Type B pancreatic cell (in vitro differentiated cells): ENCODE measurements at places on chromosomes 11 and 22.

DNA sequence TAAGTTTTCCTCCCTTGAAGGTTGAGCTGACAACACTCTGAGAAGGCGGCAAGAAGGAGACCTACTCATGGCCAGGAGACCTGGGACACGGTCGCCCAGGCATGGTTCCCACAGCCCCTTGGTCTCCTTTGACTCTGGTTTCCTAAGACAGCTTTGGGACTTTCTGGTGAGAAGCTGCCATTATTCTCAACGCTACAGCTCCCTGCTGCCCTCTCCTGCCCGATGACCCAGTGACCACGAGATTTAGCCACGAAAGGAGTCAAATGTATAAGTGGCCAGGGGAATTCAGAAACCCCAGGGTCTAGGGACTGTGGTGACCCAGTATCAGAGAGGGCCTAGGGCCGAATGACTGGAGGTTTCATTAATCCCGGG is 699 bp upstream of the SDF2L1 start:
- DNase-seq, result no peak

GRCh38 chr11:58907780-58908179 is 31.5 kb upstream of the GLYATL1 start:
- DNase-seq, result no peak

GRCh38 chr11:2193099-2193887 is 21.7 kb upstream of the TH start:
- no peak for DNase-seq

DNA sequence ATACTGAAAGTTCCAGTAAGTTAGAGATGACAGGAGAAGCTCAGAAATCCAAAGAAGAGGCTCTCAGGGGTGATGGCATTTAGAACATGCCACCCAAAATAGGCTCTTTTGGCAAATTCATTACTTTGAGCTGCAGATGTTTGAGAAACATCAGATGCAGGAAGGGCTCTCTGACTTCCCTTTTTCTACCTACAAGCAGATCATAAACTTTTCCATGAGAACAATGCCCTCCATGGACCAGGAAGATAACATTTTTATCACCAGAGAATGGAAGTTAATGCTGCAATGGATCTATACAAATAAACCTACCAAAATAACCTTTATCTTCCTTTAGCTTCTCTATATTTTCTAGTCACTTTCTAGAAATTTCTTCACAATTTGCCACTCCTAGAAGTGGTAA is 32.7 kb upstream of the FAR1 start:
- no peak for DNase-seq

GRCh38 chr11:75554258-75555022 is 7.6 kb upstream of the SERPINH1 start:
- DNase-seq, result no peak

DNA sequence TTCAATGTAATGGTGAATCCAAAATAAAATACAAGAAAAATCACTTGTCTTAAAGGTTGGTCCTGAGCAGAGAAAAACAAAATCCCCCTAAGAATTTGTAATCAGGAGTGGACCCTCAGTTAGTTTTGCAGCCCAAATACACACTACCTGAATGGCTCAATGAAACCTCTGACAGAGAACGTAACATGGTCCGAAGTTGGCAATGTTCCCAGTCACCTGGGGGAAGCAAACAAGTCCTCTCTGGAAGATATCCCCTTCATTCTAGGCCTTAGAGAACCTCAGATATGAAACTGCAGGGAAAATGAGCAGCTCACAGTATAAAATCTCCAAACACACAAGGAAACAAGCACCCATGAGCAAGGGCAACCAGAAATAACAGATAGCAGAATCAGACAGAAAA is 58.2 kb downstream of the MORC2 start:
- DNase-seq, result peak; percentile 7

DNA sequence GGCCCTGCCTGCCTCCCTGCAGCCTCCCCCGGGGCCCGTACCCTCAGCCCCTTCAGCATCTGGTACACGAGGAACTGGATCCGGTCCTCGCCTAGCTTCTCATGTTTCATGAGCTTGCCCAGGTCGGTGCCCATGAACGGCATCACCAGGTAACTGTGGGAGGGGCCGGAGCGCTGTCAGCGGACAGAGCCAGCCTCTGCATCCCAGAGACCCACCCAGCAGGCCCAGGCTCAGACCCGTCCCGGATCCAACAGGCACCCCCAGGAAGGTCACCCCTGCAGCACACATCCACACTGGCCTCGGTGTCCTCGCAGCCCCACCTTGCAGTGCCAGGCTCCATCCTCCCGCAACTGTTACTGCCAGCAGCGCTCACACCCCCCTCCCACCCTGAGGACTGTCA is 4.4 kb downstream of the MAPK12 start:
- DNase-seq, result no peak

DNA sequence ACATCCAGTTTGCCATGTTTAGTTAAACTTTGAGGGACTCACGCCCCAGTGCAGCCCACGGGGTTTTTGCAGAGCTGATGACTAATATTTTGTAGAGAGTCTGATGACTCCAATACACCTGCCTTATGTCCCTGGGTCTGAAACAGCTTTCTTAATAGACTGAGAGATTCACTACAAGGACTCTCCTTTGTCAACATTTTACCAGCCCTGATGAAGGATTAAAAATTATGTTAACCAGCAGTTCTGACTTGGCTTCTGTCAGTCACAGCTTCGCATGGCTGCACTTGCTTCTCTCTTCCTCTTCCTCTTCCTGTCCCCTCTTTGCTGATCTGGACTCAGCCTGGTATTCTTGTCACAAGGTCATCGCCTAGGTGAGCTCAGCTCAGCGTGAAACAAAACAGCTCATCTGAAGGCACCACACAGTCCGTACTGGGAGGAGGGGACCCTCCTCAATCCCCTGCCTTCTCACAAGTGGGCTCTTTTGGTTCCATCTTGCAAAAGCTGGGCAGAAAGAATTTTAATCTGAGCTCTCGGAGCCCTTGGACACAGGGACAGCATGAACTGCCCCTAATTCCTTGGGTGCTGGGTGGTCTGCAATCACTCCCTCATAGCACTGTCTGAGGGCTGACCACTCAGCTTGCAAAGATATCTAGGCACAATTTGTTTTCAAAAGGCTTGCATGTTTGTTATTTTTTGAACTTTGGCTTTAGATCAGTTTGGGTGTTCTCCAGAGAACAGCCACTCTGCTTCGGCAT is 38.1 kb upstream of the POU2AF1 start:
- DNase-seq, result no peak

DNA sequence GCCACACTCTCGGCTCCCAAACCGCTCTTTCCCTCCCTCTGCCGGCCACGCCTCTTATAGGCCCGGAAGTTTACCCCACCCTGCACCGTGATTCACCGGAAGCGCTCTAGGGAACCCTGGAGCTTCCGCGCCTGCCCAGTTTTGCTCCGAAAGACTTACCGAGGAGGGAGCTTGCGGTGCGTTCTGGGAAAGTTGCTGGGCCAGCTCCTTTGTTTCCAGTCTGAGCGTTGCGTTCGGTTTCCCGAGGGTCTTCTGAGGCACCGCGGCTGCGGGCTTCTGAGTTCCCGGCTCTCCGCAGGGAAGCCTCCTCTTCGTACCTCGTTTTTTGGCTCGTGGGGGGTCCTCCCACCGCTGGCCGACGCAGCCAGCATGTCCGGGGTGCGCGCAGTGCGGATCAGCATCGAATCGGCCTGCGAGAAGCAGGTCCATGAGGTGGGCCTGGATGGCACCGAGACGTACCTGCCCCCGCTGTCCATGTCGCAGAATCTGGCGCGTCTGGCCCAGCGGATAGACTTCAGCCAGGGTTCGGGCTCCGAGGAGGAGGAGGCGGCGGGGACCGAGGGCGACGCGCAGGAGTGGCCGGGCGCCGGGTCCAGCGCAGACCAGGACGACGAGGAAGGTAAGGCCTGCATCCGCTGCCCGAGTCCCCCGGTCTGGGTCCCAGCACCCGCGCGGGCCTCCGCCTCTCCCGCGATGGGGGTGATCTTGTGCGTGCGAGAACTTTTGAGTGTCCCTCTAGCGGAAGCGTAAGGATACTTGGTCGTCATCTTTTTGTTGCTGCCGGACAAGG is at the start of gene MED17:
MED17 (plus strand) TSS at position 138 of the 790 bp plus-strand sequence; CDS start at position 370, 232 bp downstream.
- DNase-seq, result peak; percentile 90

DNA sequence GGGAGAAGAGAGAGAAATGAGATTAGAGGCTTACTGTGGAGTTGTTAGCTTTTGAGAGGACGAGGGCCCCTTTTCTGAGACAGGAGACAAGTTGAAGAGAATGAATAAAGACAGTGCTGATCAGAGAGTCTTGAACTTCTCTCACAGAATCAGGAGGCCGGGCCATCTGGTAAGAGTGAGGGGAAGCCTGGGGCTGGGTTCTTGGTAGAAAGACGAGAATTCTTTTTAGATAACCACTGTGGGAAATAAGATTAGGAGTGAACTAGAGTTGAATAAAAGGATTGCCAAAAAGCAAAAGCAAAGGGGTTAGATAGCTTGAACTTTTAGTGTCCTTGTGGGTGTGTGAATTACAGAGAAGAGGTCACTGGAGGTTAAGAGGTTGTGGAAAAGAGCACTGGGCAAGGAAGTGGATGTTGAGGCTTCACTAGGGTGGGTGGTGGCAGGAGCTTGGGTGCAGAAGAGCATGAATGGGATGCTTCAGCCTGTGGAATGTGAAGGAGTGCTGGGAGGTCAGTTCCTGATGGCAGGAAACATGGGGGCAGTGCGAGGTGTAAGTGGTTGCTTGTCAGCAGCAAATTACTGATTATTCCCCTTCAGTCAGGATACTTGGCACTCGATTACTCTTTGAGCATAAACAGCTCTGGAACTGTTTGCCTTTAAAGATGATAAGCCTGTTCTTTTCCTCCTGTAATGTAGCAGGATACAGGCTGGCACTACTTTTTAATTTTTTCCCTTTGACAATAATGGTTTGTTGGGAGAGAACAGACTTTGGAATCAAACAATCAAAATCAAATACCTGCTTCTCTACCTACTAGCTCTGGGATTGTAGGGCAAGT is 98.3 kb downstream of the ARHGAP42 start:
- DNase-seq, result no peak

GRCh38 chr22:28574159-28574788 is 105.4 kb downstream of the TTC28 start:
- no peak for DNase-seq

DNA sequence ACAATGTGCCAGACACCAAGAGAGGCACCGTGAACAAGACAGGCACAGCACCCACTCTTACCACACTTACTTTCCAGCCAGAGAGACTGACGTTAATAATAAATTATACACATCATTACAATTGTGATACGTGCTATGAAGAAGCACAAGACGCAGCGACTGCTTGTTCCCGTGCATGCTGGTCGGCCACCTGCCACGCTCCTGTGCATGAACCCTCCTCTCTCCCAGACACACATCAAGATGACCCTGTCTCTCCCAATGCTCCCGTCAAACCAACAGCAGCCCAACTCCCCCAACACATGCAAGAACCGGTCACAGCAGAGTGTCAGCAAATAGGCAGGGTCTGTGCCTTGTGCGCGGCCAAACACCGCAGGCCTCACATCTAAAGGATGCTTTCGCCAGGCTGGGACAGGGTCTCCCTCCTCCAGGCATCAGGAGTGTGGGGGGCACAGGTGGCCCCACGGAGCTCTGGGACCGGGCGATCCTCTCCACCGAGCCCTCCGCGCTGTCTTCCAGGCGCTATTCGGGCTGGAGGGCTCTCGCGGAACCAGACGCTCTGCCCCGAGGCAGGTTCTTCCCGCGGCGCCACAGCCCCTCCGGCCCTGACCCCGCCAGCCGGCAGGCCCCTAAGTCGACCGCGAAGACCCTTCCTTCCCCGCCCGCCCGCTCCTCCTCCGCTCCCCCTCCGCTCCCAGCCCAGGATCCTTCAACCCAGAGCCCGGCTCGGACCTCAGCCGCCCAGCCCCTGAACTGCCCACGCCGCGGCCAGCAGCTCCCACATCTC is 533 bp downstream of the SERGEF start:
- DNase-seq, result no peak

GRCh38 chr11:117931971-117932370 is 2.8 kb upstream of the TMPRSS13 start:
- no peak for DNase-seq

DNA sequence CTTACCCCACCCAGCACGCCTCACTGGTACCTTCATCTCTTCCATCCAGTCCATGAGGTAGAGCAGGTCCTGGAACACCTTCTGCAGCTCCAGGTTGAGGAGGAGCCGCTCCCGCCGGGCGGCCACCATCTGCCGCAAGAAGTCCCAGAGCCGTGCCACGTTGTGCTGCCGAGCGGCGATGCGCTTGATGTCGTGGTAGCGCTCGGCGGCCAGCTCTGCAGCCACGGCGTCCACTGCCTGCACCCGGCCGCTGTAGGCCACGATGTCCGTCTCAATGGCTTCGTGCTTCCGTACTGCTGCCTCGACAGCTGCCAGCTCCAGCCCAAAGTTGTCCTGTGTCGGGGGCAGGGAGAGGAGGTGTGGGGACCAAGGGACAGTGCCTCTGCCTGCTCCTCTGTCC is 21.5 kb downstream of the SPTBN2 start:
- DNase-seq, result no peak

GRCh38 chr11:2432628-2433071 is 11.7 kb downstream of the TRPM5 start:
- no peak for DNase-seq

- no peak for DNase-seq
These were observed 3.2 kb downstream of the EHF start for GRCh38 chr11:34624069-34624468.

GRCh38 chr11:110513259-110513801 is 83.6 kb downstream of the FDX1 start:
- DNase-seq, result no peak

GRCh38 chr11:48013269-48013901 is 33.0 kb downstream of the PTPRJ start:
- no peak for DNase-seq

DNA sequence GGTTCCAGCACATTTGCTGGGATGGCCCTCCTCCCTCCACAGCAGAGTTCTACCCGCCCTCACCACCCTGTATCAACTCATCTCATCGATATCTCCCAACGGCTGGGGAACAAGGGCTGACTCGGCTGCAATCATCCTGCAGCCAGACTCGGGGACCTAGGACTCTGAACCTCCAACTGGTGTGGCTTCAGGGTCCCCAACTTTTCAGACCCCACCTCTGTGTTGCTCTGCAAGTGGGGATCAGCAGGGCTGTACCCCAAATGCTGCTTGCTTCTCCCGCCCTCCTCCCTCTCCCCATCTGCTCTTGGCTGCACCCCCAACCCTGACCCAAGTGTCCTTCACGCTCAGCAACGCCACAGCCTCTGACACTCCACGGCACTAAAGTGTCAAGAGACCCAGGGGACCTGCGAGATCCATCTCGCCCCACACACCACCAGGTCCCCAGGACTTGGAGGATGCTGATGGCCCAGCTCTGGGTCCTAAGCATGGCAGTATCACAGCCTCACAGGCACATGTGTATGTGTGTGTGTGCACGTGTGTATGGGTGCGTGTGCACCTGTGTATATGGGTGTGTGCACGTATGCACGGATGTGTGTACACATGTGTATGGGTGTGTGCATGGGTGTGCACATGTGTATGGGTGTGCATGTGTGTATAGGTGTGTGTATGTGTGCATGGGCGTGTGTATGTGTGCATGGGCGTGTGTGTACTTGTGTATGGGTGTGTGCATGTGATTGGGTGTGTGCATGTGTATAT is 26.4 kb downstream of the KCNQ1 start:
- peak; percentile 50 for DNase-seq

DNA sequence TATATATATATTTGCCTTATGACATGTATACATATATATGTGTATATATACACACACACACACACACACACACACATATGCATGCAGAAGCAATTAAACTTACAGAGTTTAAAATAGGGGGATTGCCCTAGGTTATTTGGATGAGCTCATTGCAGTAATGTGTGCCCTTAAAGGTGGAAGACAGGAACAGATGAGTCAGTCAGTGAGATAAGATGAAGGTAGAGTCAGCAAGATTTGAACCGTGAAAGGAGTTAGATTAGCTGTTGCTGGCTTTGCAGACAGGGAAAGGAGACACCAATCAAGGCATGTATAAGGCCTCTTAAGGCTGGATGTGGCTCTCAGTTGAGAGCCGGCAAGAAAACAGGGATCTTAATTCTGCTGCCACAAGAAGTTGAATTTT is 902.4 kb upstream of the RAG2 start:
- DNase-seq, result no peak

- no peak for DNase-seq
These were observed 42.8 kb upstream of the SLC37A2 start for GRCh38 chr11:125020342-125020741.
